ENCODE measurements at places on chromosomes 1 and 21. TPM values are rescaled to one million over a fixed set of nuclear protein-coding genes. Genes with fewer than 3 reads are reported as not detected.

DNA sequence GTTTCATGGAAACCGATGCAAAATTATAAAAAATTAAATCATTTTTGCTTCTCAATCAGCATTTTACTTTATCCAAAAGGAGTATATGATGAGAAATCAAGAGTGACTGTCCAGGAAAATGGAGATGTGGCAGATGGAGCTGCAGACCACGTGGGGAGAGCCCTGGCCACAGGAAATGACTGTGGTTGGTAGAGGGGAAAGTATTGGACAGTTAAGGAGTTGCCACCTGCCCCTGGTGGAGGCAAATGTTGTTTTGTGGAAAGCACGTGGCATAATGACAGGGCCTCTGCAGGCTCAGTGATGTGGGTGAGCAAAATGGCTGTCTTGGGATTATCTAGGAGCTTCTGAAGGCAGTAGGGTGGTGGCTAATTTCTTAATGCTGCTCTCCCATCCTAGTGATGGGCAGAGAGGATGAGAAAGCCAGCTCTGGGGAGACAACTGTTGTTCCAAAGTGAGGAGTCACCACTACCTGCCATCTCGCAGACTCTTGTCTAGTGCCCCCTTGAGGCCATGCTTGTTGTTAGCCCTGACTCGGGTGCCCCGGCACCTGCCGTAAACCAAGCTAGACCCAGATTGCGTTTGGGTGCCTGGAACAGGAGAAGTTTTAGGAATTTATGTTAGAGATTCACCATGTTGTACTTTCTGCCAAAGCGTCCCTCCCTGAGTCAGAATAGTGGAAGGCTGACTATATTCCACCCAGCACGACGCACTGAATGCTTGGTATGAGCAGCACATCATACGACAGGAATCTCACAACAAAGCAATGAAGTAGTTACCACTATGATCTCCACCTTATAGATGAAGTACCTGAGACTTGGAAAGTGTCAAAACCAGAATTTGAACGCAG is 144.0 kb downstream of the ROR1 start:
- no peak for DNase-seq

DNA sequence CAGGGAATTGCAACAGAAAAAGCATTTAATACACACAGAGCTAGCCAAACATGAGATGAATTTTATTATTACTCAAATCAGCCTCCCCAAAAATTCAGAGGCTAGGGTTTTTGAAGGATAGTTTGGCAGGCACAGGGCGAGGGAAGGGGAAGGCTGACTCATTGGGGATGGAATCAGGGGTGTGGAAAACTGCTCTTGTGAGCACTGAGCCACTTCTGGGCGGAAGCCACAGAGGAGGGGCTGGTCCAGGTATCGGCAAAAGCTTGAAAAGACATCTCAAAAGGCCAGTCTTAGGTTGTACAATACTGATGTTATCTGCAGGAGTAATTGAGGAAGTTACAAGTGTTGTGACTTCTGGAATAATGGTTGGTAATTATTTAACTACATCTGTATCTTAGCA is 109.4 kb downstream of the TLR5 start:
- DNase-seq = no peak

- no peak for DNase-seq
Measured at GRCh38 chr1:210684466-210685294, 356.0 kb downstream of the HHAT start.

GRCh38 chr1:162835157-162835899 is 25.6 kb downstream of the CCDC190 start:
- no peak for DNase-seq

- DNase-seq = no peak
Measured at GRCh38 chr1:220962031-220962751, 82.9 kb downstream of the HLX start.

DNA sequence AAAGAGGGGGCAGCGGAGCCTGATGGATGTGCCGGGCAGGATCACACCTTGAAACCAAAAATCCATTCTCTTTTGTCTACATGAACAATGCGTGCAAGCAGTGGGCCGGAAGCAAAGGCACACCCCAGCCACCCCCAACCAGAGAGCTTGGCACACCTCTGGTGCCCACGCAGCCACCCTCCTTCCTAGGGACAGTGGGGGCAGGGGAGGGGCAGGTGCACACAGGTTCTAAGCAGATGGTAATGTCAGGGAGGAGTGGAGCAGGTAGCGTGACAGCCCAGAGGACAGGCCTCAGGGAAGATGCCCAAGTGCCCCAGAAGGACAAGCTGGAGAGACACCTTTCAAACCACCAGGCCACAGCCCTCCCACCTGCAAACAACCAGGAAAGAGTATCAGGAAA is 36.5 kb downstream of the SYF2 start:
- DNase-seq = no peak

GRCh38 chr1:158087320-158087927 is 93.3 kb upstream of the CD1D start:
- DNase-seq = peak; percentile 34

DNA sequence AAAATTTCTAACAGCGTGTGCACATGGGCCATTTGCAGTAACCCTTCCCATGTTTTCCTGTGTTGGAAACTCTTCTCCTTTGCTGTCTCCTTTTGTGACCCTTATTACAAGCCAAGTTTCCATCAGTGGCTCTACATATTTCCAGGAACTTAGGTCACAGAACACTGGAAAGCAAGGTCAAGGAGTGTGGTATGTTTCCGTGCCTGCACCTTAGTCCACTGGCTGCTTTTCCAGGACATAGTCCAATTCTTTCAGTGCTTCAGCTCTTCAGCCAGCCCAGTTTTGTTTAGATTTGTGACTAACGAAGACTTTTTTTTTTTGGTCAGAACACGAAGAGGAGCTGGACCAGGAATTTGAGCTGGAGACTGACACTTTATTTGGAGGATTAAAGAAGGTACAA is 33.8 kb downstream of the HHAT start:
- DNase-seq = no peak

- DNase-seq = no peak
Measured at GRCh38 chr1:219987325-219987724, 59.0 kb upstream of the SLC30A10 start.

- no peak for DNase-seq
Measured at GRCh38 chr1:223654083-223654482, 11.4 kb downstream of the CAPN8 start.

DNA sequence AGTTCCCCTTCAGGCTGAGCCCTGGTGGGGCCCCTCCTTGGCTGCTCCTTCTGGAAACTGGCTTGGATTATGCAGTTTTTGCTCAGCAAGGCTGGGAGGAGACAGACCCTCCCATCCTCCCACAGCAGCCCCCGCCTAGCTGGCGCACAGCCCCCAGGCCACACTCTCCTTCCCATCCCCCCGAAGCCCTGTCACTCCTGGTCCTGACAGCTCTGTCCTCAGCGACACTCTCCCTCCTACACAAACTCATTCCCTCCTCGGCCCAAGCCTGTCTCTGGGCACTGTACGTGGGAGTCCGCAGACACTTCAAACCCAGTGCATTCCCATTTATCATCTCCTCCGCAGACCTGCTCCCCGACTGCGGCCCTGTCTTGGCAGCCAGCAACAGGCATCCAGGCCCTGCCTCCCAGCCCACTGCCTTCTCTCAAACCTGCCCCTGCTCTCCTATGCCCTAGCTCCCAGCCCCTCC is 25.0 kb upstream of the EPHB2 start:
- peak; percentile 63 for DNase-seq

DNA sequence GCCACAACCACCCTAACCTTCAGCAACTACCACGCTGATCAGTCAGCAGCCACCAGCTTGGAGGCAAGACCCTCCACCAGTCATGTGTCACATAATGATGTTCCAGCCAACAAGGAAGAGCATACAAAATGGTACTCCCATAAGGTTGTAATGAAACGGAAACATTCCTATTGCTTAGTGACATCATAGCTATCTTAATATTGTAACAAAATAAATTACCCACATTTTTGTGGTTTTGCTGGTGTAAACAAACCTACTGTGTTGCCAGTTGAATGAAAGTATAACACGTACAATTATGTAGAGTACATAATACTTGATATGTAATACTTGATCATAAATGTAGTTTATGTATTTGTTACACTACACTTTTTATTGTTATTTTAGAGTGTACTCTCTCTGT is 1363.2 kb upstream of the ADGRL4 start:
- DNase-seq = no peak

DNA sequence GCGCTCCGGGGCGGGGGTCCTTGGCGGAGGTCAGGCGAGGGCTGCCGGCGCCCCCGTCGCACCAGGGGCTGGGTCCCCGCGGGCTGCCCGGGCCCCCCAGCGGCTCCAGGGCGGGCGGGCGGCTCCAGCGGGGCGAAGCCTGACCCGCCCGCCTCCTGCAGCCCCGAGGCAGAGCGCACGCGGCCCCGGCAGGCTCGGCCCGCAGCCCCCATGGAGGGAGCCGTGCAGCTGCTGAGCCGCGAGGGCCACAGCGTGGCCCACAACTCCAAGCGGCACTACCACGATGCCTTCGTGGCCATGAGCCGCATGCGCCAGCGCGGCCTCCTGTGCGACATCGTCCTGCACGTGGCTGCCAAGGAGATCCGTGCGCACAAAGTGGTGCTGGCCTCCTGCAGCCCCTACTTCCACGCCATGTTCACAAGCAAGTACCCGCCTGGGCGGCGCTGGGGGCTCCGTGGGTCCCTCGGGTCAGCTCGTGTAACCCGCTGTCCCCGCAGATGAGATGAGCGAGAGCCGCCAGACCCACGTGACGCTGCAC is 817 bp downstream of the KLHL17 start:
- DNase-seq = no peak

- DNase-seq = no peak
Measured at GRCh38 chr1:116572099-116572498, 1.3 kb upstream of the CD58 start.

- no peak for DNase-seq
Measured at GRCh38 chr1:205545991-205546390, 41.5 kb downstream of the CDK18 start.

DNA sequence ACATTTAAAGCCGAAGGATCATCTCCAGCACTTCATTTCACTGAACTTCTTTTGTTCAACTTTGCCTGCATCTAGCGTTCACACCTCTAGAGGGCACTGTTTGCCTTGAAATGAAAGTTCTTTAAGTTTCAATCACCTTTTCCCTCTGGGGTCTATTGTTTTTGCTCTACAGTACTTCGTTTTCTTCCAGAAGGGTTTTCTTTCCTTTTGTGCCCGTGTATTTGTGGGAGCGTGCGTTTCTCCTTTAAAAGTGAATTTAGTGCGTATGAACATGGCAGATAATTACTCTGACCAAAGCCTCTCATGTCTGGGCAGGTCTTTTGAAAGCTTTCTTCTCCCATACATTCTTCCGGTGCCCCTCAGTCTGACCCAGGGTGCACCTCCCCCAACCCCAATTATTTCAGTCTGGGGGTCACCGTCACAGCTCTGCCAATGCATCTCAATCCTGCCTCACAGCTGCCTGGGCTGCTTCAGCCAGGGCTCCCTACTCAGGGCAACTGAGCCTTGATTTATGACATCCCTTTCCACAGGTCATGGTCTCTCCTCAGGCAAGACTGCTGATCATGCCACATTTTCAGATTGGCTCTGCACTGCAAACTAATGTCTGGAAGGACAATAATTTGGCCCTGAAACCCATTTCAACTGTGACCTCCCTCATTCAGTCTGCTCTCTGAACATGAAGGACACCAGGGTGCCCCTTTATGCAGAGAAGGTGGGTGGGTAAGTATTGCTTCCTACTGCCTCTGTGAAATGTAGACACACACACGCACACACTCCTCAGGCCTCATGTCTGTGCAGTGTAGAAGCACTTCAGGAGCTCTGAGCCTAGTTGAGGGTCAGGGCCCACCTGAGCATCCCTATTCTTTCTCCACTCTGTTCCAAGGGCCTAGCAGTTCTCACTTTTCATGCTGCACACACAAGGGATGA is 88.6 kb downstream of the NUF2 start:
- peak; percentile 78 for DNase-seq

DNA sequence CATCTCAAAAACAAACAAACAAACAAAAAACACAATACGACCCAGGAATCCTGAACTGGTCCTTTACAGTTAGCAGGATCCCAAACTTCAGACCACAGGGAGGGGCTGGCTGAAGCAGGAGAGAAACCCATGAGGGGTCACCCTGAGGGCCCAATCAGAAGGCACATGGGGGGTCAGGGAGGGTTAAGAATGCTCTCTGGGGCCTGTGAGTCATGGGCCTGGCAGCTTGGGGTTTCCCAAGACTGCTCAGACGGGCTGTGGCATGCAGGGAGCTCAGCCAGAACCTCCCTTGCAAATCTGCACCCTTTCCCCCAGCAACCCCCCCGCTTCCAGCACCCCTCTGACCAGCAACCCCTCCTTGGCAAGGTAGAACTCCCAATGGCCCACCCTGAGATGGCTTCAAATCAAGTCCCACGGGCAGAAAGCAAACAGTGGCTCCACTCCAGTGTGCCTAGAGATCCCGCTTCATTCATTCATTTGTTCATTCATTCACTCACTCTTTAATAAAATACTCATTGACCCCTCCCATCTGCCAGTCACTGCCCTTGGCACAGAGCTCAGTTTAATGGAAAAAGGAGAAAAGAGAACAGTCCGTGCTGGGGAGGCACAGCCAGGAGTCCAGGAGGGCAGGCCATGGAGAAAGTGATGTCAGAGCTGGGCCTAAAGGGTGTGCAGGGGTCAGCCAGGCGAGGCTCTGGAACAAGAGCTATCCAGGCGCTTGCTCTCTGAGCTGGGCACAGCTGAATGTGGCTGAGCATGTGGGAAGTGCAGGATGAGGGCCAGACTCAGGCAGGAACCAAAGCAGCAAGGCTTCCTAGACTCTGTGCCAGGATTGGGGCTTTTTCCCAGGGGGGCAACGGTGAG is 8.2 kb downstream of the UQCRHL start:
- no peak for DNase-seq

DNA sequence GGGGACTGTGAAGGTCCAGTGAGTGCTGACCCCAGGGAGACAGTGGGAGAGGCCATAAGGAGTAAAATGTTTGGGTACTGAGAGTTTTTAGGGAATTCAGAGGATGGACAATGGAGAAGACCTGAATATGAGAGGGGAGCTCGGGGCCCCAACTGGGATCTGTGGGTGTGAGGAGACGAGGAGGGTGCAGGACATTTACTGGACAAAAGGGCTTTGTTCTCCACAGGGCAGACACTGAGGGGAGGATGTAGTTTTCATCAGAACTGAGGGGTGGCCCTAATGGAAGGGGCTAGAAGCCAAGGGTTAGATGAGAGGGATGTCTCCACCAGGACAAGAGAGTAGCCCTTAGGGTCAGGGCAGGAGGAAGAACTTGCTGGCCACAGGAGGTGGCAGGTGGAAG is 30.0 kb downstream of the TMCC2 start:
- DNase-seq = no peak

DNA sequence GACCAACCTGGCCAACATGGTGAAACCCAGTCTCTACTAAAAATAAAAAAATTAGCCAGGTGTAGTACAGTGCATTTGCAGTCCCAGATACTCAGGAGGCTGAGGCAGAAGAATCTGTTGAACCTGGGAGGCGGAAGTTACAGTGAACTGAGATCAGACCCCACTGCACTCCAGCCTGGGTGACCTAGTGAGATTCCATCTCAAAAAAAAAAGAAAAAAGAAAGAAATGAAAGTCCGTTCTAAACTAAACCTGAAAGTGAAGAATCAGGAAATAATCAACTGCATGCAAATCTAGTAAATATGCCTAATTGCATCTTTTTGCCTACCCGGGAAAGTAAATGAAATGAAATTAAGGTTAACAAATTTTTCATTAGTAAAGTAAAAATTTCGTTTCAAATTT is 99.6 kb downstream of the ZZZ3 start:
- DNase-seq = no peak

Gene ADAMTS1
- 72.7 TPM for total RNA-seq

Gene RPTN
- total RNA-seq = not detected

Gene ACTL8
- not detected for total RNA-seq

Gene LRRN2
- total RNA-seq = 3.3 TPM

Gene DCAF8
- 299 TPM for total RNA-seq

Gene ASAP3
- 95.8 TPM for total RNA-seq

Gene UCHL5
- total RNA-seq = 27.1 TPM

Gene SPRR2D
- not detected for total RNA-seq

Measured in mesothelial cell of epicardium (in vitro differentiated cells).